ENCODE measurements at places on chromosomes 2 and 18.

- DNase-seq = no peak
Measured at GRCh38 chr2:12010779-12011178, 264.3 kb downstream of the LPIN1 start.

DNA sequence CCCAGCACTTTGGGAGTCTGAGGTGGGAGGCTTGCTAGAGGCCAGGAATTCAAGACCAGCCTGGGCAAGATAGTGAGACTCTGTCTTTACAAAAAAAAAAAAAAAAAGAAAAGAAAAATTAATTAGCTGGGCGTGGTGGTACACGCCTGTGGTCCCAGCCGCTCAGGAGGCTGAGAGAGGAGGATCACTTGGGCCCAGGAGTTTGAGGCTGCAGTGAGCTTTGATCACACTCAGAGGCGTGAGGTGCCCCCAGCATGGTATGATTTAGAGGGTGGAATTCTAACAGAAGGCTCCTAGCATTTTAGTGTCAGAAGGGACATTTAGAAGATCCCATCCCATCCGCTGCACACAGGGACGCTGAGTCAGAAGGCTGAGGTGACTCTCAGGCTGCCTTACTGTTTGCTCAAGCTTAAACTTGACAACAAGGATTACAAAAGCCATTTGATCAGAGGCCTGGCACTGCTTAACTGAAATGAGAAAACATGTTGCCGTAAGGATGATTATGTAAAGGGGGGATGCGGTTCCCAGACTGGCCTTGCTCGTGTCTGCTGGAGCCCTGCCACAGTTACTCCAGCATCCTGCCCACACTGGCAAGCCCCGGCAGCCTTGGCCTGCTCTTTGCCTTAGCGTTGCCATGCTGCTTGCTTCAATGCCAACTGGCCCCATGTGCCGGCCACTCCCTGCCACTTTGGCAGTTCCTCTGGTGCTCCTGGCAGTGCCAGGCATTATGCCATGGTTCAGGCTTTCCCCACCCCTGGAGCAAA is 45.6 kb upstream of the SLC1A4 start:
- DNase-seq = no peak

GRCh38 chr2:103789381-103790095 is 1027.7 kb downstream of the TMEM182 start:
- DNase-seq = no peak

DNA sequence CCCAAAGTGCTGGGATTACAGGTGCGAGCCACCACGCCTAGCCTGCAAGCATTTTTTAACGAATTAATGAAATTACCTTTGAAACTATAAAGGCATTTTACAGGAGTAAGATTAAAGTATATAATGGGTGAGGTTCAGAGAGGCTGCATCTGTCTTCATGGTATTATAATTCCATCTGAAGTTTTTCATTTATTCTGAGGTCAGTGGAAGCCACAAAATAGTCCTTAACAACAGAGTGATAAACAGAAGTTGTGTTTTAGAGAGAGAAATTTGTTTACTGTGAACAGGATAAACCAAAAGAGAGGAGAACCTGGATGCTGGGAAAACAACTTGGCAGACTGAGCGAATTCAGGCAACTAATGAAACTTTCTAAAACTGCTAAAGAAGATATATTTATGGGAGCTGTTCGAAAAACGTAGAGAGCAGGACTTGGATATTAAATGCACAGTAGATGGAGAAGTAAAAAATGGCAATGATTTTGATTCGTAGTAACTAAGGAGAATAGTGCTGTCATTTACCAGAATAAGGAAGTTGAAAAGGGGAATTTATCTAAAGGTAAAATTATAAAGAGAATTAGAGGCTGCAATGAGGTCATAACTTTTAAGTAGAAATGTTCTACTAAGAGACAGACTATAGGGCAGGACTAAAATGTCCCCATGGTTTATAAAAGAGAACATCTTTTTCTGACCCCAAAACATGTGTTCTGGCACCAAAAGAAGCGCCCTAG is 37.9 kb upstream of the ITGA4 start:
- DNase-seq = no peak

- DNase-seq = no peak
Measured at GRCh38 chr2:206572725-206573124, 69.6 kb upstream of the FAM237A start.

Measured in stimulated activated CD8-positive, alpha-beta memory T cell treated with anti-CD3 and anti-CD28 coated beads, Interleukin-7, amount 100 ng/mL, for 24 hours (primary cell).